Ureter (tissue), 1 donor: ENCODE measurements at places on chromosomes 6 and 20.

GRCh38 chr20:43939762-43940121, 25.1 kb downstream of the TOX2 start:
- no peak for DNase-seq

GRCh38 chr6:170025341-170025911, 265.5 kb downstream of the DLL1 start:
- DNase-seq: no peak

DNA sequence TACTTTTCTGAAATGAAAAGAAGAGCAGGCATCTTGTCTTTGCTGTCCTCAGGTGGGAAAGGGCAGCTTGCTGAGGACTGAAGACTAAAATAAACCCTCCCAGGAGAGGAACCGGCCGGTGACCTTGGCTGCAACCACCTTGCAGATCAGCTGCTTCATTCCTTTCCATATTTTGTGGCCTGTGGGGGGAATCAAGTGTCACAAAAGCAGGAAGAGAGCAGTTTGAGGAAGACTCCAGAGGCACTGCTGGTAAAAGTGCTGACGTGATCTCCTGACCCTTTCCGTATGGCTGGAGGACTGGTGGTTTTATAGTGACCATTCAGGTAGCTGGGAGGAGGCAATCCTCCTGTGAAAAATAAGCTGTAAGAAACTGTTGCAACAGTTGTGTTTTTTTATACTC, 157.0 kb downstream of the PLCB4 start:
- no peak for DNase-seq

DNA sequence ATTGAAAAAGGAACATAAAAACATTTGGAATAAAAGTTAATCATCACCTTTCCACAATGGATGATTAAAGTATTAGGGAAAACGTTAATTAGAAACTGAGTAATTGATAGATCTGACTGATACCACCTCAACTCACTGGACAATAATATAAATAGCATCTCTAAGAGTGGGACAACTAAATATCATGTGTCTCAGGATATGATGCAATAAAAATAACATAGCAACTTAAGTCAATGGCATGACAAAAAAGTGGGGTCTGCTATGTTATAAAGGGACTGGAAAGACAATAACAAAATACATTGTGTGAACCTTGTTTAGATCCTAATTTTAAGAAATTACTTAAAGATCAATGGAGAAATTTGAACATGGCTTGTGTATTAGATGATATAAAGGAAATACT, 10.3 kb downstream of the OR12D1 start:
- DNase-seq: no peak

DNA sequence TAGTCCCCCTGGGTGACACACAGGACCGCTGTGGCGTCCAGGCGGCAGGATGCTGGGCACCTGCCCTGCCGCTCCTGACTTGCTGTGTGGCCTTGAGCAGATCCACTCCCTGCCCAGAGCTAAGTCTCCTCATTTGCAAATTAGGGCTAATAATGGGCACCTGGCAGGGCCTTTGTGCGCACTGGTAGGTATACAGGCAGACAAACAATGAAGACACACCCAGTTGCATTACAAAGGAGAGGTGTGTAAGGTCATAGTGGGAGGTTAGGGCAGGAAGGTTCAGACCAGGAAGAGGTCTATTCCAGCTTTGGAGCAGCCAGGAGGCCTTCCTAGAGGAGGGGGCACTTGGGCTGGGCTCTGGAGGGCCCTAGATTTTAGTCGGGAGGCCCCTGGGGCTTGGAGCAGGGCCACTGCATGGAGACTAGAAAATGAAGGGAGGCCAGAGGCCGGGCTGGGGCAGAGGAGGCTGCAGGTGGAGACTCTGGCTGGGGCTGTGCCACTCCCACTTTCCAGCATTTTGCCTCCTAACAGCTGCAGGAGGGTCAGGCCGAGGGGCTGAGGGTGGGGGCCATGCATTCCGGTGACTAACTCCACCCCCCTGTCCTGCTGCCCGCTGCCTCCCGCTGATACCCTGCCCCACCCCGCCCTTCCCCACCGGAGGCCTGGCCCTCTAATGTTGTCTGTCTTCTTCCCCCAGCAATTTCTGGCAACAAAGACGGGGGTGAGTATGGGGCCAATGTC, 28.5 kb downstream of the MYH7B start:
- DNase-seq: no peak

DNA sequence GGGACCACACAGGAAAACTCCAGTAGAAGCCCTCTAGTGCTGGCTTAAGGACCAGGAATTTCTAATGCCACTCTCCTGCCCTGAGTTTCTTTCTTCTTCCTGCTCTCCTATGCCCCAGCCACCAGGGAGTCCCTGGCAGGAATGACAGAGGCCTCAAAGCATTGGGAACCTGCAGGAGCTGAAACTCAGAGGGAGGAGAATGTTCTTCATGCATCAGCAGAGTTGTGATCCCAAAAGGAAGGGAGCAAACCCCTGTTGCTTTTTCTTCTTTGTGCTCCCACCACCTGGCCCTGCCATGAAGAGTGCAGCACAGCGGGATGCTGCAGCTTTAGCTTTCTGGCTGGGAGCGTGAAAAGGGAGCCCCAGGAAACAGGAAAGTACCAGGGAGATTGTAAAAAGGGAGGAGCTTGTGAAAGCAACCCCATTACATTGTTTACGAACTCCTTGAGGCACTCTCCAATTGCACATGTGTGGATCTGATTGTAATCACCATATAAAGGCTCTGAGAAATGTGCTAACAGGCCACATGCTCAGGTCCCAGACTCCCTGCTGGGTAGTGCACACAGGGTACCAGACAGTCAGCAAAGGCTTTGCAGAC, 34.7 kb upstream of the FKBP1A start:
- DNase-seq: no peak
